ENCODE measurements at places on chromosomes 11 and 22.

DNA sequence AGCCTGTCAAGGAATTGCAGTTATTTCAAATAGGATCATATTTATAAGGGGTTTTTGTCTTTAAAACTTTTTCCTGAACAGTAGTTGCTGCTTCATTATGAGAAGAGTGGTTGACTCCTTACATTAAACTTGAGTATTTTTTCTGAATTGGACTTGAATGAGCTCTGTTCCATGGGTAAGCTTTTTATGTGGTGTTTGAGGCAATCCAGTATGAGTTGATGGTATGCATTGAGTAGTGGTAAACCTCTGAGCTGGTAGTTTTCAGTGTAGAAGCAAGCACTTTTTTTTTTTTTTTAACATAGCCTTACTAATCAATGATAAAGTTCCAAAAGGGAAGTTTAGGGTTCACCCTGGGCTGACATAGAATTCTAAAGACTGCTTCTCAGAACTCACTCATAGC is 3.4 kb downstream of the KMT2A start:
- DNase-seq = no peak

DNA sequence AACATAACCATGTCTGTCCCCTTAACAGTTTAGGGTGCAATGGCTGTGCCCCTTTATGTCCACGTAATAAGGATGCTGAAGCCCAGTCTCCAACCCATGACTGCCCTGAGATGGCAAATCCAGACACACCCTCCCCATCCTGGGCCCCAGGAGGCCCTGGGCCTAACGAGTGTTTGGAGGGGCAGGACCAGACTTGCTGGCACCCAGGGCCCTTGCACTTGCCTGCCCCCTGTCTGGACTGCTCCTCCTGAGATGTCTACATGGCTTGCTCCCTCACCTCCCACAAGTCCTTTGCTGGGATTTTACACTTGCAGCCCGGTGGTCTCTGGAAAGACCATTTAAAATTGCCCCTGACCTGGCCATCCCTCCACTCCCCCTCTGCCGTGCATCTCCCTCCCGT is 132.2 kb upstream of the NECTIN1 start:
- DNase-seq = no peak

DNA sequence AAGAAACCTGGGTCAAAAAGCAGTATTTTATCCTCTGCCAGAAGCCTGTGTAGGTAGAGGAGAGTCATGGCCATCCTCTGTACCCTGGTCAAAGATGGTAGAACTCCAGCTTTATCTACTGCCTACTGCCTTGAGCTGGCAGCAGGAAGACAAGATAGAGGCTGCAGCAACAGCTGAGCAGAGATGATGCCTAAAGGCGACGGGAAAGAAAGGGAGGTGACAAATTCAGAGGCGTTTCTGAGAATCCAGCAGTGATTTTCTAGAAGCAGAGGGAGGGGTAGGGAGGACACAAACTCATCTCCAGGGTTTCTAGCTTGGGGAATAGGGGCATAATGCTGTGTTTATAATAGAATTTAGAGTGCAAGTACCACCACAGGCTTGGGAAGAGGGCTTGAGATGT is 15.5 kb upstream of the C1QTNF4 start:
- DNase-seq = no peak

DNA sequence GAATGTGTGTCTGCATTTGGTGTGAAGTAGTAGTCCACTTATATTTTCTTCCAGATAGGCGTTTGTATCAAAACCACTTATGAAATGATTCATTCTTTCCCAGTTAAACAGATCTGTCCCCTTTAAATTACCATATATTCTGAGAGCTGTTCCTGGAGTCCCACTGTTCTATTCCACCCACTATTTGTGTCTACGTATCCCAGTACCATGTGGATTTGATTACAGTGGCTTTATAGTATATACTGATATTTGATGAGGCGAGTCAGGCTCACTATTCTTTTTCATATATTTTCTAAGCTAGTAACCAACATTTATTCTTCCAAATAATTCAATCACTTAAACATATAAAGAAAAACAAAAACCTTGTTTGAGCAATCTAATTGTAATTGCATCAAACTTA is 81.9 kb upstream of the RASSF10 start:
- no peak for DNase-seq

DNA sequence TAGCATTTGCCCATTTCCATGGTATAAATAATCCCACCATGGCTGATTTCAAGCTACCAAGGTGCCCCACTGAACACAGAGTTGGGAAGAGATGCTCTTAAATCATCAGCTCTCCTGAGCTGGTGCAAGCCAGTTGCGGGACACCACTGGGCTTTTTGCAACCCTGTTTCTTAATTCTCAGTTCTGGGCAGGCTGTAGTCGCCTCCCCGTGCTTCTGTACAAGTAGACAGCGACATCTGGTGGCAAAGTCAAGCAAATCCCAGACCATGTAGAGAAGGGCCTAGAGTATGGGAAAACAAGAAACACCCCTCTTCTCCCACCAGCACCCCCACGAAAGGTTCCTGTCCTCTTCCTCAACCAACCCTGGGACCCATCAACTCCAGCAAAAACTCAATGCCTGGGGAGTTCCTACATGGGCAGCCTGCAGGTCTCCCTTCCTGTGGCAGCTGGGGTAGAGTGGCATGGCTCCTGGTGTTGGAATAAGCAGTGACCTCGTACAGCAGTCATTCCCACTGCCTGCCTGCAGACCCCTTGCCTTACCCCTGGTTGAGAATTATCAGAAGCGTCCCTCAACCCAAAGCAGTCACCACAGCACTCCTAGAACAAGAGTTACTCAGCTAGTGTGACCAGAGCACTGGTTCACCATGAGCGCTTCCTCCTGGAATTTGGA is 68.4 kb downstream of the IGLL5 start:
- peak; percentile 36 for DNase-seq

DNA sequence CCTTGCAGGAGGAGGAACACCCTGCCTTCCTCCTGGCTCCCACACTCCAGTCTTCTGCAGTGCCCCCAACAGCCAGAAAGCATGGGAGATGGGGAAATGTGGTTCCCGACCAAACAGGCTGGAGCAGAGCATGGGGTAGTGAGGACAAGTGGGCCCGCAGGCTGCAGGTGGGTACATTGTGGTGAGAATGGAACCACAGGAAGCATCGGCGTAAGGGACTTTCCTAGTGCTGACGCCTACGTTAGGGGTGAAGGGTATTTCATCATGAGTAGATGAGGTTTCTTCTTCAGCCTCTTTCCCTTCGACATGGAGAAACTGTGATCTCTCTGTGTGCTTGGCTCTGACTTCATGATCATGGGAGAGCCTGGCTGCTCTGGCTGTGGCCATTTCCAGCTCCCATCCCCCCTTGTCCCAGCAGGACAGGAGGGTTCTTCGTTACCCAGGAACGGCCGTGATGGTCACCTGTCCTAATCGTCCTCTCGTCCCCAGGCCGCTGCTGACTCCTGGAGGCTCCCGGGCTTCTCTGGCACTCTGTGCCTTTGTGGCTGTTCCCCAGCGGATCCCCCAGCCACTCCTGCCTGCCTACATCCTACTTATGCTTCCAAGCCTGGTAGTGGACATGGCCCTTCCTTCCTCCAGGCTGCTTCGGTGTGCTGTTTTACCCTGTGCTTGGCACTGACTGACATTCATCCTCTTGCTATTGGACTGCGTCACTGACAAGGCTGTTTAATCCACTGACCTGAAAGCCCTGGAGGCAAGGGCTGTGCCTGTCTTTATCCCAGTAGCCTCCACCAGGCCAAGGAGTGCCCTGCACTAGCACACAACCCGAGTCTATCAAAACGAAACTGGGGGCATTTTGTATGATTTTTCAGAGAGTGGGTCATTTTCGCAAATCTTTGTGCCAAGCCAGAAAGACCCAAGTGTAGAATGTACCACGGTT is 65.2 kb upstream of the CECR2 start:
- DNase-seq = peak; percentile 40

GRCh38 chr11:4381901-4382300 is 11.6 kb downstream of the TRIM21 start:
- no peak for DNase-seq

- DNase-seq = no peak
These were observed 32.3 kb upstream of the JAM3 start for GRCh38 chr11:134036492-134037045.

- DNase-seq = no peak
These were observed 1.6 kb upstream of the E2F8 start for GRCh38 chr11:19242179-19242932.

DNA sequence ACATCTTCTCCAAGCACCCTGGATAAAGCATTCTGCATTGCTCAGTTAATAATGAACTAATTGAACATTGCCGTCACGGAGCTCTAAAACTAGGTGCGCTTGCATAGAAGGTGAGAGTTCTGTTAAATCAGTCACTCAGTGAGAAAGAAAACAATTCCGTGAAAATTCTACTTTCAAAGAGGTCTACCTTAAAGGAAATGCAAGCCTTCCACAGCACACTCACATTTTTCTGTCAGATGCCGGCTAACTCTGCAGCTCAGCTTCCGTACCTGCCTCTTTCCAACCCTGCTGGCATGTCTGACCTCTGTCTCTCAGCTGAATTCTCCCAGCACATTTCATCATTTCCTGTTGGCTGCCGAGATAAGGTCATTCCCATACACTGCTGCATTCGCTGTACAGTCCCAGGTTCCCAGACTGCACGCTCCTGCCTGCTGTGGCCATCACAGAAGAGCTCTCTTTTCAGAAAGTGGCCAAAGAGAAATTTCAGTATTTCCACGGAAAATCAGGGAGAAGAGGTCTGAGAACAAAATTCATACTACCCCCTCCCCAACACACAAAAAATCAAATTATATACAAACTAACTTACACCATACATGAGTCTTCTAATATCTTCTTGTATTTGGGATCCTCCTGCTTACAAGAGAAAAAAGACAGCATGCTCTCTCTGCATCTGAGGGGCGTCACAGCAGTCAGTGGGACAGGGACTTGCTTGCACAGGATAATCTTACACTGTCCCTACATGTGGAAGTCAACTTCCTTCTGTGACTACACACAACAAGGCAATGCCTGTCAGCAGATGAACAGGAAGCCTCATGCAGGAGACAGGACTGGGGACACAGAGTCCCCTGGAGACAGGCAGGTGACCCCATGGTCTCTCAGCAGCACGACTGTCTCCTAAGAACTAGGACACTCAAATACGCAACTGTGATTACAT is 55.1 kb downstream of the PACSIN2 start:
- no peak for DNase-seq

All from stimulated activated CD8-positive, alpha-beta memory T cell treated with anti-CD3 and anti-CD28 coated beads, Interleukin-2, amount 100 ng/mL, for 48 hours (primary cell).